ENCODE measurements at places on chromosomes 12 and 14.

DNA sequence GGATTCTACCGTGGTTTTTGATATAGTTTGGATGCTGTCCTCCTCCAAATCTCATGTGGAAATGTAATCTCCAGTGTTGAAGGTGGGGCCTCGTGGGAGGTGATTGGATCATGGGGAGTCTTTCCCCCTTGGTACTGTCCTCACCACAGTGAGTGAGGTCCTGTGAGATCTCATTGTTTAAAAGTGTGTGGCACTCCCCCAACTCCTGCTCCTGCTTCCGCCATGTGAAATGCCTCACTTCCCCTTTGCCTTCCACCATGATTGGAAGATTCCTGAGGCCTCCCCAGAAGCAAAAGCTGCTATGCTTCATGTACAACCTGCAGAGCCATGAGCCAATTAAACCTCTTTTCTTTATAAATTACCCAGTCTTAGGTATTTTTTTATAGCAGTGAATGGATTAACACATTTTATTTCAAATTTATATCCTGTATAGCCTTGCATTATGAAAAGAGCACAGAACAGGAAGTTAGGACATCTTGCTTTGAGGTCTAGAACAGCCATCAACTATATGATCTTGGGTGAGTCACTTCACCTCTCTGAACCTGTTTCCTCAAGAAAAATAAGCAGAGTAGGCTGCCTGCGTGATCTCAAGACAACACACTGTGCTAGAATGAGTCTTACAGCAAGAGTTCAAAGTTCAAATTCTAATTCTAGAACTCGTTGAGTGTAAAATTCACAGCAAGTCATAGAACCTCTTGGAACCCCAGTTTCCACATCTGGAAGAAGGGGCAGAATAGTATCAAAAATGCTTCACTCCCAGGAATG lies 160.9 kb upstream of the EEA1 start:
- DNase-seq: no peak

DNA sequence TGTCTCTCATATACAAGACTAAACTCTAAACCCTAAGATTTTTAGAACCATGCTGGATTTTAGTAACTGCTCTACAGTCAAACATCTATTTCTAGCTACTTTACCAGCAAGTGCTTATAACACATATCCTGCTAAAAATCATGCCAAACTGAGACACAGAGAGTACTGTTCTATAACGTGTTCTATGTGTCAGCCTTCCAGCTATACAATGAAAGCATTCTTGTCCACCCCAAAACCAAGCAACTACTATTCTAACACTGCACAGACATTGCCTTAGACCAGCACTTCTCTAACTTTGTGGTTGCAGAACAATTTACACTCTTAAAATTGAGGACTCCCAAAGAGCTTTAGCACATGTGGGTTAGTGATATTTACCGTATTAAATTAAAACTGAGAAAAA lies 85.7 kb downstream of the SPPL3 start:
- DNase-seq: no peak

DNA sequence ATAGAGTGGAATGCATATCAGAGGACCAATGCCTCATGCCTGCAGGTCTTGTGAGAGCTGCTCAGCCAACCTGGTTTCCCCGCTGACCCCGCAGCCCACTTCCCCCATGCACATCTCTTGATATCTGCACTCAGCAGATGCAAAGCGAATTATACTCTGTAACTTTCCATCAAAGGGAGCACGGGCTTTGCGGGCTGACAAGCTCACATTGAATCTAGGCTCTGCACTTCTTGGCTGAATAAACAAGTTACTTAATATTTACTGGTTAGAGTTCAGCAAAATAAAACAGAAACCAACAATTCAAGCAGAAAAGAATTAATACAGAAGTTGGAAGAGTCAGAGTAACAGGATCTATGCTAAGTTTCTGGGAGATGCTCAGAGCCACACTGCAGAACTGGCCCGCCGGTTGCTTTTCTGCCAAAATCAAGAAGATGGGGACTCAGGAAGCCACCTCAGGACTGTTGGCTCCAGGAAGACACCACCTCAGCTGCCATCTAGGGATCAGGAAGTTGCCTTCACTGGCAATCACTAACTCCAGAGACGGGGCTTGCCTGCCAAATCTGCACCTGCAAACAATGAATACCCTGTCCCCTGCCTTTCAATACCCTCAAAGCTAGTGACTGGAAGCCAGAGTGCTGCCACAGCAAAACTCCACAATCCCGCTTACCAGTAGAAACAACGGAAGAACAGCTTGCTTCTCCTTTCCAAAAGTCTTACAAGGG lies 46.5 kb downstream of the NR1H4 start:
- no peak for DNase-seq

DNA sequence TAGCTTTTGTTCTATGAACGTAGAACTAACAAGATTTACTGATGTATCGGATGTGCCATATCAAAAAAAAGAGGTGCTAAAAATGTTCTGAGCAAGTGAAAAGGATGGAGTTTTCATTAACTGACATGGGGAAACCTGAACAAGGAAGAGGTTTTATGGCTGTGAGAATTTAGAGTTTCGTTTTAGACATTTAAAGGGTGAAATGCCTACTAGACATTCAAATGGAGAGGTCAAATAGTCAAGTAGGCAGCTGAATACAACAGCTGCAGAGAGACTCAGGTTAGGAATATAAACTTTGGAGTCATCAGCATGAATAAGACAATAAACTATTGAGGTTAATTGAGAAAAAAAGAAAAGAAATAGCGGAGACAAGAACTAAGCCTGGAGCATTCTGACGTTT lies 364.9 kb upstream of the GARIN6 start:
- no peak for DNase-seq

DNA sequence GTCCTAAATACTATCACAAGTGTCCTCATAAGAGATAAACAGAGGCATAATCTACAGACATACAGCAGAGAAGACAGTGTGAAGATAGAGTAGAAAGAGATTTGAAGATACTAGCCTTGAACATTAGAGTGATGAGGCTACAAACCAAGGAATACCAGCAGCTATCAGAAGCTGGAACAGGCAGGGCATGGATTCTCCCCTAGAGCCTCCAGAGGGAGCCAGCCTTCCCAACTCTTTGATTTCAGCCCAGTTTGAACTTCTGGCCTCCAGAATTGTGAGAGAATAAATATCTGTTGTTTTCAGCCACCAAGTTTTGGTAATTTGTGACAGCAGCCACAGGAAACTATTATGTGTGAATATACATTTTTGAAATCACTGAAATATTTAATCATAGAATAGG lies 47.2 kb downstream of the CCDC91 start:
- DNase-seq: no peak

DNA sequence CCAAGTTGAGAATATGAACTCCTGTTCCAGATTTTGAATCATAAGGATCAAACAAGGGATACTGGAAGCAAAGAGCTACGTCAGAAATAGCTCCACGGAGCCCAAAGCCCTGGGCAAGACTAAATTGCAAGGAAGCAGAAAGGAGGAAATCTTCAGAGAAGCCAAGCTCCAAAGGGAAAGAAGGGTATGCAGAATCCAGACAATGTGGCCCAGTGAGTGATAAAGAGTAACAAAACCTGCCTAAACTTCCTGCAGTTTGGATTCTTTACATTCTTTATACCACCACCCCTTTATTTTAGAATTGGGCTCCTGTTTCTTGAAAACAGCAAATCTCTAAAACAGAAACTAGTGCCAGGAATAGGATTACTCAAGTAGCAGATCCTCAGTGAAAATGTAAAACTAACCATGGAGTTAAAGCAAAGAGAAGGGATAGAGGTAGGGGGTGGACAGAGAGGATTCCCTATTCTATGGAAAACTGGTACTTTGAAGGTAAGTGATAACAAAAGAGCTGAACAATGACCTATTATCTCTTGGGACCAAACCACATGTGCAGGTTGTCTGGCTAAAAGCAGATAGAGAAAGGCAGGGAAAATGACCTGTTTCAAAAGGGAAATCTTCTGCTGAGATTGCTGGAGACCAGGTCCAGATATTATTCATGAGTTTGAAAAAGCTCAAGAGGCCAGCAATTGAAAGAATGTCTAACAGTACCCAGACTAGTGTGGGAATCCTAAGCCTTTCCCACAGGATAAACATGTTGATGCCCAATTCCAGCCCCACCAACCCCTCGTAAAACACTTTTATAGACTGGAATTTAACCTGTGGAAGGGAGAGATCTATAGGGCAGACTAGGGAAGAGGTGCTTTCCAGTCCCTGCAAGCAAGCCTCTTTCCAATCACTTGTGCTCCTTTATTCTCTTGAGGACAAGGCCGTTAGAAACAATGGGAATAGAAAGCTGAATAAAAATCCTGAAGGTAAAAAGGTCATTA lies 24.5 kb downstream of the MBIP start:
- no peak for DNase-seq

- peak; percentile 58 for DNase-seq
Measured at GRCh38 chr14:58166005-58166983, 14.3 kb upstream of the ARMH4 start.
